ENCODE measurements at places on chromosomes 6 and 20.

- DNase-seq = no peak
Observed at GRCh38 chr6:46491628-46492547, 639 bp upstream of the RCAN2 start.

DNA sequence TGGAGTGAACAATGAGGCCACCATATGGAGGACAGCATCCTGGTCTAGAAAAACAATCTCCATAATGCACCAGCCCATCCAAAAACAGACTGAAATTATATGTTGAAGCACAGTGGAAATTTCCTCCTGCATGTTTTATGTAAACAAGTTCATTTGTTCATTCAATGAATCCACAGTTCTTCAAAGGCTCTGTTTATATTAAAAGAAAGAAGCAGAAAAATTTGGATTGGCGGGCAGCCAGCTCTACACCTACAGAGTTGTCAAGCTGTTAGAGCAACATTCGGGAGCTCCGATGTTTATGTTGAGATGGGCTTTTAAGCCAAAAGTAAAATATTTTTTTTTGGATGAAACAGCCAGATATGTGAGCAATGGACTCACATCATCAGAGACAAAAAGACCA lies 395.3 kb upstream of the SULF2 start:
- no peak for DNase-seq

- DNase-seq = no peak
Observed at GRCh38 chr6:111805511-111806164, 67.6 kb downstream of the FYN start.

- DNase-seq = no peak
Observed at GRCh38 chr20:35328095-35328685, 36.0 kb upstream of the FAM83C start.

DNA sequence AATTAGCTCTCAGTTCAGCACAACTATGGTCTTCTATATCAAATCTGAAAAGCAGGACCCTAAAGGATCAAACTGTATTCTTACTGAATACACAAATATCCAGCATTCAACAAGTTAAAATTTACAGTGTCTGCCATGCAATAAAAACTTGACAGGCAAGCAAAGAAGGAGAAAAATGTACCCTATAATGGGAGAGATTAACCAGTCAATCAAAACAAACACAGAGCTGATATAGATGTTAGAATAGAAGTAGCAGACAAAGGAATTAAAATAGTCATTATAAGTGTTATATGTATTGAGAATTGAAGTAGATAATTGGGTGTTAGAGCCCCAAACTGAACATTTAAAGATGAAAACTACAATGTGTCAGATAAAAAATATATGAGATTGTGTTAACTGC lies 914.9 kb downstream of the EPHA7 start:
- DNase-seq = no peak

DNA sequence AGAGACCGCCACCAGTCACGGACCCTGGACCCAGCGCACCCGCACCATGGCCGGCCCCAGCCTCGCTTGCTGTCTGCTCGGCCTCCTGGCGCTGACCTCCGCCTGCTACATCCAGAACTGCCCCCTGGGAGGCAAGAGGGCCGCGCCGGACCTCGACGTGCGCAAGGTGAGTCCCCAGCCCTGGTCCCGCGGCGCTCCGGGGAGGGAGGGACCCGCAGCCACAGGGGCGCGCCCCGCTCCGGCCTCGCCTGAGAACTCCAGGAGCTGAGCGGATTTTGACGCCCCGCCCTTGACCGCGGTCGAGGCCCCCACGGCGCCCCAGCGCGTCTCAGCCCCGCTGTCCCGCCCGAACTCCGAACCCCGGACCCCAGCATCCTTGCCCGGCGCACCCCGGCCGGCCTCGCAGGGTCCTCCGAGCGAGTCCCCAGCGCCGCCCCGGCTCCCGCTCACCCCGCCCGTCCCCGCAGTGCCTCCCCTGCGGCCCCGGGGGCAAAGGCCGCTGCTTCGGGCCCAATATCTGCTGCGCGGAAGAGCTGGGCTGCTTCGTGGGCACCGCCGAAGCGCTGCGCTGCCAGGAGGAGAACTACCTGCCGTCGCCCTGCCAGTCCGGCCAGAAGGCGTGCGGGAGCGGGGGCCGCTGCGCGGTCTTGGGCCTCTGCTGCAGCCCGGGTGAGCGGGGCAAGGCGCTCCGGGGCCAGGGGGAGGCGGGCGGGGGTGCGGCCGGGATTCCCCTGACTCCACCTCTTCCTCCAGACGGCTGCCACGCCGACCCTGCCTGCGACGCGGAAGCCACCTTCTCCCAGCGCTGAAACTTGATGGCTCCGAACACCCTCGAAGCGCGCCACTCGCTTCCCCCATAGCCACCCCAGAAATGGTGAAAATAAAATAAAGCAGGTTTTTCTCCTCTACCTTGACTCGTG lies at the start of gene OXT:
Gene OXT (plus strand): TSS at position 11 of the 920 bp plus-strand sequence. CDS start 36 bp downstream, at position 47.
- peak; percentile 54 for DNase-seq

DNA sequence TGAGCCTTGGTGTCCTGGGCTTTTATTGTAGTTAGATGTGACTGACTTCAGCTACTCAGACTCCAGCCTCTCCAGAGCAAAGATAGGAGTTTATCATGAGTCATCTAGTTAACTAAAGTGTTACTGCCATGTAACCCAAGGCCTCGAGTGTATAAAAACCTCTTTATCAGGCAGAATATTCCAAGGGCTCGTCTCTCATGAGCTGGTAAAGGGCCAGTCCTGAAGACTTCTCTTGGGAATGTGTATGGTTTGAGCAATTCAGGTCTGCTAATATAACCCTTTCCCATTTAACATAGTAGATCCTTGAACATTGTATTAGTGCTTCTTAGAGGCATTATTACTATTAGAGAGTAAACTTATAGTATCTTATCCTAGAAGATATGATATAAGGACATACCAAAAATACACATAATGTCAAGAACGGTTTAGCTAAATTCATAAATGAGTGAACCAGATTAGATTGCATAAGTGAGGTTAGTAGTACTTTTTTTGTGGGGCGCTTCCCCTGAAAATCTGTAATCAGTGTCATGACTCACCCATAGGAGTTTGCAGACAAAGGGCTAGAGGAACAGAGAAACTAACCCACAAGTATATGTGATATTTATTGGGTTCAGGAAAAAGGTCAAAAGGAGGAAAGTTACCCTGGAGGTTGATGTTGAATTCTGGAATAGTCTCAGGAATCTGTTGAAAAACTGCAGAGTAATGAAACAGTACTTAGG lies 16.0 kb downstream of the DSE start:
- no peak for DNase-seq

- DNase-seq = no peak
Observed at GRCh38 chr6:154604119-154604518, 93.6 kb upstream of the CNKSR3 start.

DNA sequence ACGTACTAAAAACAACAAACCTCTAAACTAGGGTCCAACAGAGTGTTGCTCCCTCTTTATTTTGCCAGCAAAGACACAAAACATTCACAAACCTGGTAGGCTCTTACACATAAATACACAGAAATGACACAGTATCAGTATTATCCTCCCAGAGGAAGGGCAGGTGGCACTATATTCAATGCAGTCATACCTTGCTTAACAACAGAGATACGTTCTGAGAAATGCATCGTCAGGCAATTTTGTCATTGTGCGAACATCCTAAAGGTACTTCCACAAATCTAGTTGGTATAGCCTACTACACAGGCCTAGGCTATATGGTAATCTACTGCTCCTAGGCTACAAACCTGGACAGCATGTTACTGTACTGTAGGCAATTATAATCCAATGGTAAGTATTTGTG lies 9.6 kb downstream of the ZBTB2 start:
- no peak for DNase-seq

- no peak for DNase-seq
Observed at GRCh38 chr6:83592770-83593394, 80.5 kb downstream of the PRSS35 start.

DNA sequence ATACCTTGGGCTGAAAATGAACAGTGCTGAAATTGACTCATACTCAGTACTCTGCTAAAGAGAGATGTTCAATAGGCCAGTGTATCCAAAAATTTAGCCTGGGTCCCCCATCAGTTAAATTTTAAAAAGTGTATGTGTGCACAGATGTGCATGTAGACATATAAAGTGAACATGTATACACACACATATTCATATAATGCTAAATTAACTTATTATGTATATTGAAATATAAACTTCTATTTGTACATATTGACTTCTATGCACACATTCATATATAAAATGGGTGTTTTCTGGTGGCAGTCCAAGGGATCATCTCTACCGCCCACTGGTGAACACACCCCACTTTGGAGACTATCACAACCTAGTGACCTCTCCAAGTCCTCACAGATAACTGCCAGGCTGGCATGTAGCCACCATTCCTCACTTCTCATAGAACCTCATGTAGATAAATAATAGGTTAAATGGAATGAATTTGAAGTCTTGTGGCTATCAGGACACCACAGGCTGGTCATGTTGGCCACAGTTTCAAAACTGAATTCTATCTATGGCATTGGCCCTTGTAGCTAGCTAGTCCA lies 8.8 kb downstream of the SLC22A16 start:
- DNase-seq = no peak

DNA sequence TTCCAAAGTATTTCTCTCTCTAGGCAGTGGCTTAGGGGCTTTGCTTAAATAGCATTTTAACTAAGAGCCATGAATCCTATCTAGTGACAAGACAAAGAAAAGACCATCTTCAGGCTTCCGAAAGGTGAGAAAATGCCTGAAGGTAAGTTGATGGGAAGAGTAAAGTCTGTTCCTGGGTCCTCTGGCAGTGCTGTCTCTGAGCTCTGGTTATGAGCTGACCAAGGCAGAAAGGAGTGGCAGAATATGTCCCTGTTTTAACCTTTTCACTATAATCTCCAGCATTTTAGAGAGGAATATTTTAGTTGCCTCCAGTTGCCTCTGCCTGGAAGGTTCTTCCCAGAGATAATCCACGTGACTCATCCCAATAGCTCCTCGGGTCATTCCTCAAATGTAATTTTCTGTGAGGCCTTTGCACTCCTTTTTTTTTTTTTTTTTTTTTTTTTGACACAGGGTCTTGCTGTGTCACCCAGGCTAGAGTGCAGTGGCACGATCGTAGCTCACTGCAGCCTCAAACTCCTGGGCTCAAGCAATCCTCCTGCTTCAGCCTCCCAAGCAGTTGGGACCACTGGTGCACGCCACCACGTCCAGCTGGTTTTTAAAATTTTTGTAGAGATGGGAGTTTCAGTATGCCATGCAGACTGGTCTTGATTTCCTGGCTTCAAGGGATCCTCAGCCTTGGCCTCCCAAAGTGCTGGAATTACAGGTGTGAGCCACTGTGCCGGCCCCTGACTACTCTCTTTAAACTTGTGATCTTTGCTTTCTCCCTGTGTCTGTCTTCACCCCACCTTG lies 3.7 kb upstream of the ARMH2 start:
- DNase-seq = no peak

- no peak for DNase-seq
Observed at GRCh38 chr6:1222728-1223595, 88.9 kb upstream of the FOXQ1 start.

GRCh38 chr6:164749221-164750064 lies 560.0 kb downstream of the C6orf118 start:
- DNase-seq = no peak

DNA sequence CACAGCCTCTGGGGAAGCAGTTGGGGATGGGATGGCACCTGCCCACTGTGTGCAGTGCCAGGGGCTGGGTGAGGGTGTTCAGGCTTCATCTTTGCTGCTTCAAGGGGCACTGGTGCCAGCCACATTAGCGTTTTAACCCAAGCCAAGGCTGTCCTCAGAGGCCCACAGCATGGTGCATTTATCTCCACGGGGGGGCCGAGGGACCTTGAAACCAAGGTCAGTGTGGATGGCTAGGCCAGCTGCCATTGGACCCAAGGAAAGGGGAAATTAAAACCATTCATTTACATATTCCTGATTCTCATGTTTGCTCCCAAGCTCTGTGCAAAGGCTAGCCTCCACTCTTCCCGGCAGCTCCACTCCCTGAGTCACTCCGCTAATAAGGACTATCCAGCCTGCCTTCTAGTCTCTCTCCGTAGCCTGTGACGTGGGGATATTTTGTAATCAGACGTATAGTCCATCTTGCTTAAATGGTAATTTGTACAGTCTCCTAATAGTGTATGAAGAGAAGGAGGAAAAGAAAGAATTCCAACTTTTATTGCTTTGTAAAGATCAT lies 197.1 kb downstream of the CDH4 start:
- no peak for DNase-seq

GRCh38 chr20:18832546-18833200 lies 19.1 kb downstream of the SCP2D1 start:
- DNase-seq = no peak

DNA sequence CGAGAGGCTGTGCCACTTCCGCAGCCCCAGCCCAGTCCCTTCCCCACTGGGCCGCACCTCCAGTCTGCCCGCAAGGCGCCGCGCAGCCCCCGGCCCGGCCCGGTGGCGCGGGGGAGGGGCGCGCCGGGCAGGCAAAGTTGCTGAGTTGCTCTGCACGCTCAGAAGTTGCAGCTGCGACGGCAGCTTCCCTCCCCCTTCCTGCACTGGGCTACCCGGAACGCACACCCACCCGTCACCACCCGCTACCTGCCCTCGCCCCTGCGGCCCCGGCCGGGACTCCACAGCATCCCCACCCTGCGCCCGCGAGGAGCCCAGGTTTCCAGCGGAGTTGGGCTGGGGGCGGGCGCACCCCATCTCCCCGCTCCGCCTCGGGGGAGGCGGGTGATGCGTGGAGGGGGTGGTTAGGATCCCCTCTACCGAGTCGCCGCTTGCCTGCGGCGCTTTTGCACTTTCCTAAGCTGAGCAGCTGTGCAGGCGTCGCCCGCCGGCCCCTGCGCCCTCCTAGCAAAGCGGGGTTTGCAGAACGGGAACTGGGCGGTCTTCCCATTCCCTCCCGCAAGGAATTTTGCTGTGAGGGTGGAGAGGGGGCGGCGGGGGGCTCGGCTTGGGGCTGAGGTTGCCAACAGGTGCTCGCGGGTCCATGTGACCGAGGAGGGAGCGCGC lies 55.9 kb upstream of the RREB1 start:
- DNase-seq = no peak

- DNase-seq = no peak
Observed at GRCh38 chr6:13261464-13261994, 66.8 kb downstream of the TBC1D7 start.

DNA sequence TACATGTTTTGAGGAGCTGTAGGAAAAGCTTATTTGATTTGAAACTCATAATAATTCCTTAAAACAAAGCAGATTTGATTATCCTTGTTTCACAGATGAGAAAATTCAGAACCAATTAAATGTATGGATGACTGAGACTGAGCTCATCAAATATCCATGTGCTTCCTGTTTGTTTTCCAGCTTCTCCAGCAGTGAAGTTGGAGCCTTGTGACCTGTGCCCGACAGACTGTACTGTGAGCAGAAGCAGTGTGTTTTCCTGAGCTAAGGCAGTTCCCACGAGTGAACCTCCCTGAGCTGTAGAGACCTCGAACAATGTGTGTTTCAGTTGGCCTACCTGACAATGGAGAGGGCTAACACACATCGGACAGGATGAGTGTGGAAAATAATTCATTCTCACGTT lies 599.5 kb upstream of the NRSN1 start:
- no peak for DNase-seq
